ENCODE measurements at places on chromosomes 6 and 20.

DNA sequence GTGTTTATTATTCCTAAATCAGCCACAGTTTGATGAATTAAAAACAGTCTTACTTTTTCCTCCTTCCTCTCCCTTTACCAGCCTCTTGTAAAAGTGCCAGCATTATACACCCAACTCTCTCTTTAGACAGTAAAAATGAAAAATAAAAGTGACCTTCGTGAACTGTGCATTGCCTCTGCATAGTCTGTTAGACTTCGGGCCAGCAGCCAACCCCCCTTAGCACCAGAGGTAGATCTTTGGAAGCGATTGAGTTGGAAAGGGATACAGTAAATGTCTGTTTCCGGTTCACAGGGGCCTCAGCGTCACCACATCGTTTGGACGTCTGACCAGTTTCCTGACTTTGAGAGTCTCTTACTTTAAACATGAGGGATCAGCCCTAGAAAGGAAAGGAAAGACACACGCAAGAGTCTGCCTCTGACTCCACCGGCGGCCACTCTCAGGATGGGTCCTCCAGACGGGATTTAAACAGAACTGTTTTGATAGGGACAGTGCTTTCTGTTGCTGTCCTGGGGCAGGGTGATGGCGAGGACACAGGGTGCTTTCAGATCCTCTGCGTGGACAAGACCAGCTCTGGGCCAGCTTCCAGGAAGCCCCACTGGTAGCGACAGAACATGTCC lies 206.6 kb upstream of the PREP start:
- DNase-seq: no peak

GRCh38 chr6:38273325-38273724 lies 366.4 kb downstream of the BTBD9 start:
- DNase-seq: no peak

DNA sequence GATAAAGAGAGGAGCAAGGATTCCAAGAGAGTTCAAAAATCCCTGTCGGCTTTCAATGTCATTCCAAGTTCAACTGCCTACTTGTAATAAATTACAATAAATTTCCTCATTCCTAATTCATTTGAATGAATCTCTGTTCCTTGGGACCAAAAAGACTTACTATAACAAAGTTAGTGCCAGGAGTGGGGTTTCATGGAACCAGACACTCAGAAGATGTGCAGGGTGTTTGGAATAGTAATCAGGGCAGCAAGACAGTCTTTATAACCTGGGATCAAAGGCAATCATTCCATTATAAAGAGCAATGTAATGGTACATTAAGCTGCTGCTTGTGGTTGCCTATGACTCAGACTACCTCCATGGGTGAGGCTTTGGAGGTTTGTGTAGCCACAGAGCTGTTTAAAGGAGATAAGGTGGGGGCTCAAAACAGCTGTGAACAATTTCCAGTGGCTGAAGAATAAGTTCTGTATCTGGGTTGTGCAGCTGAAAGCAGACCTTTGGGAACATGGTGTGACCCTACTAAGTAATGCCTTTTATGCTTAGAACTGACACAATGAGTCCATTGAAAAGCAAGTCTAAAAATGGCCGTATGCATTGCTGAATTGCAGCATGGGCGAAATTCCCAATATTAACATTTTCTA lies 159.9 kb downstream of the LINC00237 start:
- no peak for DNase-seq

GRCh38 chr6:143912671-143913070 lies 48.4 kb downstream of the ZC2HC1B start:
- no peak for DNase-seq

DNA sequence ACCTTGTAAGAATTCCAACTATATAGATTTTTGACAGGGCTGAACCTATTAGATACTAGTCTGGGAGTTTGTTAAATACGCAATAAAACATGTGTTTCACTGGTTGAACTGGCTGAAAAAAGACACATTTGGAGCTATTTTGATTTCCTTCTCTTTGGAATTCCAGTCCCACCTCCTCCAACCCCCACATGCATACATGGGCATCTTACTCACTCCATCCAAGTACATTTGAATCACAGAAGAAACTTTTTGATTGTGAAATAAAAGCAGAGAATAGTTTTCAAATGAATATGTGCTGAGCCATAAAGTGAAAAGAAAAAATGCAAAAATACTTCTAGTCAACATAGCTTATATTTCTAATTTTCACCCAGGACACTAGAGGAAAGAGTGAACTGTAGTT lies 33.9 kb upstream of the STXBP5 start:
- DNase-seq: no peak

- DNase-seq: no peak
These were observed 10.3 kb downstream of the MTO1 start for GRCh38 chr6:73471686-73472290.

GRCh38 chr6:83221889-83222479 lies 28.8 kb downstream of the RWDD2A start:
- no peak for DNase-seq

GRCh38 chr20:50750145-50750671 lies 18.8 kb downstream of the PARD6B start:
- no peak for DNase-seq
